Cardiac muscle cell (in vitro differentiated cells and primary cell): ENCODE measurements at places on chromosomes 2 and 18. TPM values are rescaled to one million over a fixed set of nuclear protein-coding genes. Genes with fewer than 3 reads are reported as not detected.

DNA sequence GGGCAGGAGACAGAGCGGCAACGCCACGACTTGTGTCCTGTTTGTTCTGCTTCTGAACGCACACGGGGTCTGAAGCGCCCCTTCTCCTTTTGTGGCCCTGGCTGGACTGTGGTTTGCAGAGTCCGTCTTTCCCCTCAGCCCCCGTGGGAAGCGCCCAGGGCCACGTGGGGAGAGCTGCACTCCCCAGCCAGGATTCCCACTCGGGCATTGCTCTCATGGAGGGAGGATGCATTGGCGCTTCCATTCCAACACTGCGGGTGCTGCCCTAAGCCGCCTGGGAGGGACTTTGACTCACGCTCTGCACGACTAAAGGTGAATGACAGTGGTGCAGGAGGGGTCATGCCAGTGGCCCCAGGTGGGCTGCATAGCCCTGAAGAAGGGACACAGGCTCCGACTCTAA, 52.5 kb downstream of the TIMM21 start:
- DNase-seq = no peak

DNA sequence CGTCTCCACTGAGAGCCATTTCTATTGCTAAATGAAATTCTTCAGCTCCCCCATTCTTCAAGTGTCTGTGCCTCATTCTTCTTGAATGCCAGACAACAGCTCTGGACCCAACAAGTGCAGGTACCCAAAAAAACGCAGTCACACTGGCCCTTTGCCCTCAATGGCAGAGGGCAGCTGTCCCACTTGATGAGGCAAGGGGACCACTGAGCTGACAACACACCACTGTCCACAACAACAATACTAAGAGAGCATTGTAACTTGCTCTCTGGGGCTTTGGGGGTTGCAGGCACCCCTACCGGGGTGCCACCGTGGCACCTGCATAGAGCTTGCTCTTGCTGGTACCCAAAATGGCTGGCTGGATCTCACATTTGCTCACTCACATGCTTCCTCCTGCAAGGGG, 827.0 kb upstream of the DDX18 start:
- DNase-seq = no peak

GRCh38 chr2:46814160-46814961, 101.2 kb downstream of the MCFD2 start:
- peak; percentile 98 for DNase-seq

DNA sequence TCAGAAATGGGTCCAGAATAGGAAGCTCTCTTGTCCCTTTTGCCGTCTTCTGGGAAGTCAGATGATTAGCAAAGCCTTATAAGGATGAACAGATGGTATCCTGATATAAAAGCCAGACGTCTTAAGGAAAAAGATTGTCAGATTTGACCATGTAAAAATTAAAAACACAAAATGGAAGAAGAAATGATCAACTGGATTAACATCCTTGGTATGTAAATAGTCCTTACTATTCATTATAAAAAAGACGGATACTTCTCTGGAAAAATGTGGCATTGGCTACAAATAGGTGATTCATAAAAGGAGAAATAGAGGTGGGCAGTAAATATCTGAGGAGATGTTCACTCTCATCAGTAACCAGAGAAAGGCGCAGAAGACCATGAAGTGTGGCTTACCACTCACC, 33.7 kb upstream of the SCLY start:
- no peak for DNase-seq

- DNase-seq = no peak
Measured at GRCh38 chr2:192126426-192126825, 68.3 kb downstream of the TMEFF2 start.

- DNase-seq = peak; percentile 1
Measured at GRCh38 chr2:3078684-3079083, 298.9 kb downstream of the EIPR1 start.

The LHCGR gene
- 0.51 TPM in 1 of 2 replicates, not detected in the other for polyA plus RNA-seq

The RAB10 gene
- polyA plus RNA-seq = 75.9 and 92.7 TPM in 2 replicates

GRCh38 chr2:157593411-157593810, 35.3 kb downstream of the ACVR1C start:
- no peak for DNase-seq

GRCh38 chr2:88574445-88574844, 52.8 kb downstream of the EIF2AK3 start:
- no peak for DNase-seq

DNA sequence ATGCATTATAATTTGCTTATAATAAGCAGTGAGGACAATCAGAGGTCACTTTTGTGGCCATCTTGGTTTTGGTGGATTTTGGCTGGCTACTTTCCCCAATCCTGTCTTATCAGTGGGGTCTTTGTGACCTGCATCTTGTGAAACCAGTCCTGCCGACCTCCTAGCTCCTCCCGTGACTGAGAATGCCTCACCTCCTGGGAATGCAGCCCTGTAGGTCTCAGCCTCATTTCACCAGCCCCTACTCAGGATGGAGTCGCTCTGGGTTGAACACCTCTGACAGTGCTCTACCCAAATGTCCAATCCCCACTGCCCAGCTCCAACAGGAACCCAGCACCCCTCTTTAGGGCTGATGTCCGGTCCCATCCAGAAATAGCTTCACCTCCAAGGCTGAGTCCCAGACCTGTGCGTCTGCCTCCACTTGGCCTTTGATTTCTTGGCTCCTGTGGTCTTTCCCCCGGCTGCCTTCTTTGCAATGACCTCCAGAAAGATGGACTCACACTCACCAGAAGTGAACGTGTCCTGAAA, 31.3 kb upstream of the PXDN start:
- DNase-seq = no peak

DNA sequence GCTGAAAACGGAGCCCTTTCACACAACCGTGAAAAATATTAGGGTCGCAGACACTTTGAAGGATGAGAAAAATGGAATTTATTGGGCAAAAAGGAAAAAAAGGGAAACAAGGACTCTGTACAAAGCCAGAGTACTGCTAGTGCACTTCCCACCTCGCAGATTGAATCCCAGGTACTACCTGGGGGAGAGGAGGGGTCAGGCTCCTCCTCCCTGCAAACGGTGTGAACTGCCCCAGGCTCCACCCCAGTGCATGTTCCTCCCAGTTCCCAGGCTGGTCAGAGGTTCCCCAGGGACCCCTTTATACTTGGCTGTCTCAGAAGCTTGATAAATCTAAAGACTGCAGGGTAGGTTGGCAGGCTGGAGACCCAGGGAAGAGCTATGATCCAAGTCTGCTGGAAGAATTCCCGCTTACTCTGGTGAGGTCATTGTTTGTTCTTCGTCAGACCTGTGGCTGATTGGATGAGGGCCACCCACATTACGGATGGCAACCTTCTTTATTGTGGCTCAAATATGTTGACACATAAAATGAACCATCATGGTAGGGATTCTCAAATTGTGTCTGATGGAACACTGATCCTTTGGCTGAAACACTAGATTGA, 290.4 kb upstream of the POU3F3 start:
- DNase-seq = no peak

- DNase-seq = peak; percentile 40
Measured at GRCh38 chr2:197786010-197786877, 1.1 kb upstream of the BOLL start.
